ENCODE measurements at places on chromosomes 3 and 15.

DNA sequence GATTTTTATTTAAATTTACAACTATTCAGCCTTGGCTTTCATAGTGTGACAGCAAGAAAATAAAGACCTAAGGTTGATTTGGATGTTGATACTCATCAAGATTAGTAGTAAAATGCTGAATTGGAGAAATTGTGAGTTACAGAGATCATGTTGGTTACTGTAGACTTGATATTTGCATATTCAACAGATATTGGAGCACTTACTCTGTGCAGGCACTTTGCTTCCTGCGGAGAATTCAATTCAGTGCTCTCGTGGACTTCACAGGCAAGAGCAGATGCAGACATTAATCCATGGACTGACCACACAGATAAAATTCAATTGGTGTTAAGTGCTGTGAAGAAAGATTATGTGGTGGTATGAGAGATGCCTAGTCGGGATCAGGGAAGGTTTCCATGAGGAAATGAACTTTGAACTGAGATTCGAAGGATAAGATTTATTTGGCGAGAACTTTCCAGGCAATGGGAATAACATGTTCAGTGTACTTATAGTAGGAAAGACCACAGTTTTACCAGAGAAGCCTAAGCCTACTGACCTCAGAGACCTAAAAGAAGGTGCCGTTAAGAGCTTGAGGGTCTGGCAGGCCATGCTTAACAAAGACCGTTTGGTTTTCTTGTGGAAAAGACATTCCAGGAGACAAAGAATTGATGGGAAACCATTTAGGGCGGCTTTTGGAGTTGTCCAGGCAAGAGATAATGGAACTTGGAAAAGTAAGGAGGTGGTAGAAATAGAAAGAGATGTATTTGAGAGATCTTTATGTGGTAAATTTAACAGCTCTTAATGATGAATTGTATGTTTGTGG lies 4.3 kb downstream of the SELENOT start:
- H3K4me1 ChIP-seq = peaks cover 2% of the 10 kb centered on the region
- DNase-seq = no peak
- H3K4me3 ChIP-seq = no peak overlapping the region
- H3K27ac ChIP-seq = no peak overlapping the region
- no peaks in the 10 kb centered on the region for H3K27me3 ChIP-seq

- no peak overlapping the region for H3K4me3 ChIP-seq
- no peaks in the 10 kb centered on the region for H3K27me3 ChIP-seq
- H3K36me3 ChIP-seq = no peaks in the 10 kb centered on the region
- H3K4me1 ChIP-seq = no peaks in the 10 kb centered on the region
Observed at GRCh38 chr3:74518610-74519009, 95.8 kb downstream of the CNTN3 start.

GRCh38 chr15:91694131-91694830 lies 159.2 kb upstream of the SLCO3A1 start:
- H3K27ac ChIP-seq = no peak overlapping the region
- H3K4me1 ChIP-seq = no peaks in the 10 kb centered on the region
- no peaks in the 10 kb centered on the region for H3K27me3 ChIP-seq
- H3K4me3 ChIP-seq = no peak overlapping the region
- H3K36me3 ChIP-seq = no peaks in the 10 kb centered on the region
- no peak for DNase-seq

- no peak for DNase-seq
- H3K27ac ChIP-seq = no peak overlapping the region
- no peaks in the 10 kb centered on the region for H3K27me3 ChIP-seq
- peaks cover 3% of the 10 kb centered on the region for H3K4me1 ChIP-seq
- no peak overlapping the region for H3K4me3 ChIP-seq
- H3K36me3 ChIP-seq = no peaks in the 10 kb centered on the region
Observed at GRCh38 chr3:177538750-177539730, 341.8 kb upstream of the TBL1XR1 start.

DNA sequence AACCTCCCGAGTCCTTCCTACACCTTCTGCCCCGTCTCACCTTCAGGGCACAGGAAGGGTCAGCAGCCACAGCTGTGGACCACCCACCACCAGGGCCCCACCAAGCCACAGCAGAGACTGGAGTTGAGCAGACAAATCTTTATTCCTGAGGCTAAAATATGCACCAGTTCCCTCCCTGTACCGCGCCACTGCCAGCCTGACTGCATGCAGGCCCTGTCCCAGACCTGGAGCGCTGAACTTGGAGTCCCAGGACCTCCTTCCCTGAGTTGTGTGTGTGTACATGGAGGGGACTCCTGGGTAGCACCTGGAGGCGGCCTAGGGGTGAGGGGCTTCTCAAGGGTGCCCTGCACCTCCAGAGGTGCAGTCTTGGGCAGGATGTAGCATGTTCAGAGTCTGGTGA lies 4.0 kb upstream of the TMEM89 start:
- no peak for DNase-seq
- no peaks in the 10 kb centered on the region for H3K27me3 ChIP-seq

DNA sequence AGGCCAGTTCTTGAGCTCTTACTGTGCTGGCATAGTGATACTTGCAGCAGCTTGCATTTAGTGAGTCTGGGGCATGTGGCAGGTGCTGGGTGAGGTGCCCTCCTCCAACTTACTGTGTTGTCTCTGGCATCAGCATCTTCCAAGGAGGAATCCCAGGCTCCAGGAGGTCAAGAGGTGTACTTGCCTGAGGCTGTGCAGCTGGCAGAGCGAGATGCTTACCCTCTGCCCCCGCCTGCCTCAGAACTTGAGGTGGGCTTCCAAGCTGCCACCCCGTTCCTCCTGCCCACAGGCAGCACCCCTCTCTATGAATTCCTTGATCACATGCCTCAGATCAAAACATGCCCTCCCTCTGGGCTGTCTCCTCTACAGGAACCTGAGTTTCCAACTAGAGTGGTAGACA lies 86.0 kb downstream of the EEFSEC start:
- H3K4me3 ChIP-seq = no peak overlapping the region
- DNase-seq = peak; percentile 41
- peaks cover 5% of the 10 kb centered on the region for H3K4me1 ChIP-seq
- H3K27ac ChIP-seq = no peak overlapping the region
- no peaks in the 10 kb centered on the region for H3K36me3 ChIP-seq

GRCh38 chr3:51610708-51611107 lies 60.3 kb upstream of the TEX264 start:
- no peaks in the 10 kb centered on the region for H3K27me3 ChIP-seq
- no peak overlapping the region for H3K27ac ChIP-seq
- H3K4me1 ChIP-seq = no peaks in the 10 kb centered on the region
- DNase-seq = no peak
- H3K4me3 ChIP-seq = no peak overlapping the region

DNA sequence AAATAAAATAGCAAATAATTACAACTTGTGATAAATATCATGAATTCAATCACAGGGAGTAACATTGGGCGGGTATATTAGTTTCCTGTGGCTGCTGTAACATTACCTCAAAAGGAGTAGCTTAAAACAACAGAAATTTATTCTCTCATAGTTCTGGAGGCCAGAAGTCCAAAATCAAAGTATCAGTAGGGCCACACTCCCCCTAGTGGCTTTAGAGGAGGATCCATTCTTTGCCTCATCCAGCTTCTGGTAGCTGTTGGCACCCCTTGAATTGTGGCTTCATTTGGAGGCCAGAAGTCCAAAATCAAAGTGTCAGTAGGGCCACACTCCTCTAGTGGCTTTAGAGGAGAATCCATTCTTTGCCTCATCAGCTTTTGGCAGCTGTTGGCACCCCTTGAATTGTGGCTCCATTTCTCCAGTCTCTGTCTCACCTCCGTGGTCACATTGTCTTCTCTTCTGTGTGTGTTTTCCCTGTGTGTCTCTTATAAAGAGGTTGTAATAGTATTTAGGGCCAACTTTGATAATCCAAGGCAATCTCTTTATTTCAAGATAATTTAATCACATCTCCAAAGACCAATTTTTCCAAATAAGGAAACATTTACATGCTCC lies 3.1 kb upstream of the CFAP20DC start:
- DNase-seq = no peak
- no peak overlapping the region for H3K4me3 ChIP-seq
- H3K27me3 ChIP-seq = no peaks in the 10 kb centered on the region
- no peak overlapping the region for H3K27ac ChIP-seq

DNA sequence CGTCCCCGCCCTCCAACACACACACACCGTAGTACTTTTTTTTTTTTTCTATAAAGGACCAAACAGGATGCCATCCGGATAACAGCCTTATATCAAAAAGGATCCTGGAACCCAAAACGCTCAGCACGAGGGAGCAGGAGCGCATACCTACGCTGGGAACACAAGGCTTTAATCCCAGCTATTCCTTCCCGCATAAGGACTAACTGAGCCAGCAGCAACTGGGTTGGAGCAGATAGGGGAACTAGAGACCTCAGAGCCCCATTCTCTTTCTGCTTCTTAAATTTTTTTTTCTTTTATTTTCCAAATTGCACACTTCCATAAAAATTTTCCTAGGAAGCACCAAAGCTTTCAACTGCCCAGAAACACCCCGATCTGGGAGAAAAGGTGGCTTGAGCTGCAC lies 1.3 kb downstream of the TRANK1 start:
- H3K4me1 ChIP-seq = no peaks in the 10 kb centered on the region
- H3K27ac ChIP-seq = no peak overlapping the region

GRCh38 chr3:100526613-100527346 lies 34.4 kb downstream of the TMEM45A start:
- no peaks in the 10 kb centered on the region for H3K27me3 ChIP-seq
- no peaks in the 10 kb centered on the region for H3K36me3 ChIP-seq

DNA sequence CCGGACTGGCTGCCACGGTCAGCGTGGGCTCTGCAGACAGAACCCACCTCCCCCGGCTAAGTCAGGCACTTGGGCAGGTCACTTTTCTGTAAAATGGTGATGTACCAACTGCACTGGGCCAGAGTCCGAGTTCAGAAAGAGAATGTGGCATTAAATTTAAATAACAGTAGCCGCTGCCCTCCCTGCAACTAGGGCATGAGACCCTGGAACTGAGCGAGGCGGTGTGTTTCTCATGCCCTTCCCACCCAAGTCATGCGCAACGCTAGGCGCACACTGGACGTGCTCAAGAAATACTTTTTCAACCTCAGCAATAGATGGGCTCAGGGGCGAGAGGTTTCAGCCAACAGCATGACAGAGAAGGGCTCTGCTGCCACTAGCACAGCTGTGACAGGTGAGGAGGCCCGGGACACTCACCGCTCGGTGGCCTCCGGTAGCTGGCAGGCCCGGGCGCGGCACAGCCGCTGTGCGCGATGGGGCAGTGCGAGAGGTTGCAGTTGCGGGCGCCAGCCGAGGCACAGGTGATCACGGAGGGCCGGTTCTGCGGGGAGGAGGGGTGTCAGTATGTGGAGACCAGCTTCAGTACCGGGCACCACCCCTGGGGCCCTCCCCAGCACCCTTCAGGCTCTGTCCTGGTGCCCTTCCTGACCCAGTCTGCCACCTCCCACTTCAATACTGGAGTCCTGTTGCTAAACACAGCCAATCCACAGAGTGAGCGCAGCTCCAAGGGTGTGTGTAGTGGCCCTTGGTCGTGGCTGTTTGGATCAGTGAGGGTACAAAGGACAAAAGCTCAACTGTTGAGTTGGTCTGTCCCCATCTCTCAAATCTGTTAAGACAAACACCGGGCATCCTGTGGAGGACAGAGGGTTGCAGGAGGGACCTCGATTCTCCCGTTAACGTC lies 84.5 kb downstream of the VGLL4 start:
- DNase-seq = no peak
- no peak overlapping the region for H3K4me3 ChIP-seq
- H3K4me1 ChIP-seq = no peaks in the 10 kb centered on the region
- no peaks in the 10 kb centered on the region for H3K36me3 ChIP-seq
- H3K27ac ChIP-seq = no peak overlapping the region

DNA sequence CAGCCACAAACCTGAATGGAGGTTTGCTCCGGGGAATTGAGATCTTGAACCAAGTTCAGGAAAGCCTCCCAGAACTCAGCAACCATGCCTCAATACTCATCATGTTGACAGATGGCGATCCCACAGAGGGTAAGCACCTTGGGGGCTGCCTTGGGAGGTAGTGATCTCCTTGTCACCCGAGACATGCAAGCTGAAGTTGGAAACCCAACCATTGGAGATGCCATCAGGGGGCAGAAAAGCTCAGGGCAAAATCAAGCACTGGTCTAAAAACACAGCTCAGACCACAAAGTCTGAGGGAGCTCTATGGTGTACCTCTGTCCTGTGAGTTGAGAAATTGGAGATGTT lies 5.8 kb downstream of the ITIH1 start:
- no peak overlapping the region for H3K4me3 ChIP-seq
- H3K36me3 ChIP-seq = no peaks in the 10 kb centered on the region
- H3K27ac ChIP-seq = no peak overlapping the region
- no peak for DNase-seq

- no peak overlapping the region for H3K4me3 ChIP-seq
- no peaks in the 10 kb centered on the region for H3K36me3 ChIP-seq
- H3K27me3 ChIP-seq = no peaks in the 10 kb centered on the region
- DNase-seq = no peak
- H3K27ac ChIP-seq = no peak overlapping the region
Observed at GRCh38 chr3:173617490-173617889, 219.9 kb downstream of the NLGN1 start.

DNA sequence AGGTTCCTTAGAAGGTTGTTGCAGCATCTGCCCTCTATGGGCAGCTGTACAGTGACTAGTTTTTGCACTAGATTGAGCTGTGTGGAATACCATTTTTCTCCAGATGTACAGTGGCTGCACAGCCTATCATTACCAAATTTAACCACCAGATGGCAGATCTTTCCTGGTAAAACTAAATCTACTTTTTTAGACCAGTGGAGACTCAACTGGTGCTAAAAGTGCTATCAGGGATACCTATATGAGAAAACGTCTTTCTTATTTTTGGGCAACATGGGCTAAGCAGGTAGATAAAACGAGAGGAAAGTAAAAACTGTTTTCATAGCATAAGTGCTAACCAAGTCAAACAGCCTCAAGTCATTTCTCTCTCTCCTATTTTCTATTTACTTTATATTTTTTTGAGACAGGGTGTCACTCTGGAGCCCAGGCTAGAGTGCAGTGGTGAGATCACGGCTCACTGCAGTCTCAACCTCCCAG lies 21.2 kb downstream of the IGSF10 start:
- H3K27ac ChIP-seq = no peak overlapping the region
- H3K4me3 ChIP-seq = no peak overlapping the region
- no peaks in the 10 kb centered on the region for H3K4me1 ChIP-seq
- no peaks in the 10 kb centered on the region for H3K36me3 ChIP-seq
